Fibroblast of skin of scalp (primary cell): ENCODE measurements at places on chromosomes 2 and 18.

DNA sequence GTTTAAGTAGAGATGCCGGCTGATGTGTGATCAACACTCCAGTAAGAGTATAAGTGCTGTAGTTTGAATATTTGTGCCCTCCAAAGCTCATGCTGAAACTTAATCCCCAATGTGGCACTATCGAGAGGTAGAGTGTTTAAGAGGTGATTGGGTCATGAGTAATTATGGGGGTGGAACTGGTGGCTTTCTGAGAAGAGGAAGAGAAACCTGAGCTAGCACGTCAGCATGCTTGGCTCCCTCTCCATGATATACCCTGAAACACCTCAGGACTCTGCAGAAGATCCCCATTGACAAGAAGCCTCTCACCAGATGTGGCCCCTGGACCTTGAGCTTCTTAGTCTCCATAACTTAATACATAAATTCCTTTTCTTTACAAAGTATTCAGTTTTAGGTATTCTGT, 584.8 kb downstream of the TSN start:
- DNase-seq: no peak

- peak; percentile 60 for DNase-seq
Measured at GRCh38 chr2:39524061-39524460, 87.0 kb upstream of the MAP4K3 start.

DNA sequence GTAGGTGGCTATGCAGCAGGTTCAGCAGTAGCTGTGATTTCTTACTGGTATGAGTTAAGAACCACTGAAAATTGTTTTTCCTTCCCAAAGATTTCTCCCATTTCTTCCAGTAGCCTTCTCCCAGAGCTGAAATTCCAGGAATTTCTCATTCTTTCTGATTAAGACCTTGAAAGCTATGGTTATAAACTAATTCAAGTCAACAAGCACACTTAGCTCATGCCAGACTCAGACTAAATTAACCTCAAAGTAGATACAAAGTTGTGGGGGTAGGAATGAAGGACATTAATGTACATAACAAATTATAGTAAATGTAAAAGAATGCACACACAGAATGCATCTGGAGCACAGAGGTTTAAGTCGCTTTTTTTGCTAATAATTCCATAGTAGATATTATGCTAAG, 103.6 kb upstream of the SOX11 start:
- peak; percentile 52 for DNase-seq

- no peak for DNase-seq
Measured at GRCh38 chr2:128867936-128868636, 549.4 kb upstream of the HS6ST1 start.

- no peak for DNase-seq
Measured at GRCh38 chr18:69291044-69291443, 109.6 kb upstream of the DOK6 start.

GRCh38 chr18:40004246-40004645, 1950.8 kb upstream of the PIK3C3 start:
- DNase-seq: no peak

DNA sequence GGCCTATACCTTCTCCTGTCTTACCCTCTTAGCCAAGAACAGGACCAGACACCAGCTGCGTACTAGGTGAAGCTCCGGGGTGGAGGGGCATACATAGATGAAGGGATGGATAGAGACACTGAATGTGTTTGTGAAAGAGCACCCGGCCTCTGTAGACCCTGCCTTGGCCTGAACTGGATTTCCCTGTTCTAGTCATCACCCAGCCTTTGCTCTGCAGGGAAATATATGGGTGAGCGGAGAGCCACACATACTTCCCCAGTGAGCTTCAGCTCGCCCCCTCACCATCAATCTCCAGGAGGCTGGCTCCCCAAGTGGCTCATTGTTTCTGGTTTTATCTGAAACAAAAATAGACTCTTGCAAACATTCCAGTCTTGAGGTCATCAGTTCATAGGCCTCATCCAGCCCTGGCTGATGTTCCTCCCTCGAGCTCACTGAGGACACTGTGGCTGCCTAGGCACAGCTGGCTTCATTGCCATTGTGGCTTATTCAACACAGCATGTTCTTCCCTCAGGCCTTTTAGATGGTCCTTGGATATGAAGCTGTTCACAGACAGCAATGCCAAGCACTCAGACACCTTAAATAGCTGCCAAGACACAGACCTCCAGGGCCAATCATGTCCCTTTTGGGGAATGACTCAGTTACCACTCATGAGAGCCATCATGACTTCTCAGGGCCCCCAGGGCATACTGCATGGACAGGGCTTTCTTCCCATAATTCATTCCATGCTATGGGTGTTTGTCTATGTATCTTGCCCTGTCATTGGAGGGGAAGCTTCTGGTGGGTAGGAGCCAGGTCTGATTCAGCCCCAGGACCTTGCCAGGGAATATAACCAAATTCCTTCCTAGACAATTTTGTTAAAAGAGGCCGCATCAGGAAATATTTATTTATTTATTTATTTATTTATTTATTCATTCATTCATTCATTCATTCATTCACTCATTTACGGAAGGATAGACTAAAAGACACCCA, 82.4 kb downstream of the TTC32 start:
- peak; percentile 97 for DNase-seq

- DNase-seq: no peak
Measured at GRCh38 chr2:159922563-159922962, 124.6 kb upstream of the CD302 start.
